Islet precursor cell (in vitro differentiated cells): ENCODE measurements at places on chromosomes 3 and 15.
A peak's percentile ranks its signal among the peaks of the same experiment; 100 is the strongest.

DNA sequence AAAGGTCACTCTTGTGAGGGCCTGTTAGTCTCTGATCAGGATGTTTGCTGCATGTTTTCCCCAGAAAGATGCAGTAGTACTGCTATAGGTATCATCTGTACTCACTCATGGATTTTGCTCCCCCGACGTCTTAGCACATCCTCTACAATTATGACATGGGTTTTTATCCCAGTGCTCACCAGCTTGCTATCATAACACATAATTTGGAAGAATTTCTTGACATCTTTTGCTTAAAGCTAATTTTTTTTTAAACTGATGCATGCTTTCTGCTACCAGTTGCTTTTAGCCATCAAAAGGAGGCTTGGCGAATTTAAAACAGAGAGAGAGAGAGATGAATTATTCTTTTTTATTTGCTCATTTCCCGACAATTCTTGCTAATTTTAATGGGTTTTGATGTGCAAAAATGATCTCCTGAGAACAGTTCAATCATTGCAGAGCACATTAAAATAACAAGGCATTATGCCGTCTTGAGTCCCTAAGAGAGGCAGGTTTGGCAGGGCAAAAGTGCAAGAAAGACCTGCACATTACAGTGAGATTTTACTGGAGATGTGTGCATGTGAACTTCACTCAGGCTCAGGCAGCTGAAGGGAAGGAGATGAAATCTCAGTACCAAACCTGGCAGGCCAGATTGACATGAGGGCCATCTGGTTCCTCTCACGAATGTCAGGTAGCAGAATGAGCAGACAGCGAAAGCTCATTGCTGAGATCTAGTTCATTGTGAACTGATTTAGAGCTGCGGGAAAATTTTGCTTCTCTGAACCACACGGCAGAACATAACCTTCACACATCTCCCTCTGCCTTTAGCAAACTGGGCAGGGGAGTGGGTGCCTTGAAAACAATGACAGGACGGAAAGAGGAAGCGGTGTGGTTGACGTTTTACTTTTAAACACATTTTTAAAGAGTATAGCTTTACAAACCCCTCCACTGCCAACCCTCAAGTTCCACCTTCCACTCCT is 25.9 kb upstream of the GOLGA8B start:
- peak; percentile 75 for DNase-seq

DNA sequence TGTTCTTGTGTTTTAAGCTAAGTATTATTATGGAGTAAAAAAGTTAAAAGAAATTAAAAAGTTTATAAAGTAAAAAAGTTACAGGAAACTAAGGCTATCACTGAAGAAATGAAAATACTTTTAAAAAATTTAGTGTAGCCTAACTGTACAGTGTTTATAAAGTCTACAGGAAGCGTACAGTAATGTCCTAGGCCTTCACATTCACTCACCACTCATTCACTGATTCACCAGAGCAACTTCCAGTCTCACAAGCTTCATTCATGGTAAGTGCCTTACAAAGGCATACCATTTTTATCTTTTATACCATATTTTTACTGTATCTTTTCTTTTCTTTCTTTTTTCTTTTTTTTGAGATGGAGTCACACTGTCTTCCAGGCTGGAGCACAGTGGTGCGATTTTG is 40.7 kb upstream of the SCN5A start:
- DNase-seq = no peak

DNA sequence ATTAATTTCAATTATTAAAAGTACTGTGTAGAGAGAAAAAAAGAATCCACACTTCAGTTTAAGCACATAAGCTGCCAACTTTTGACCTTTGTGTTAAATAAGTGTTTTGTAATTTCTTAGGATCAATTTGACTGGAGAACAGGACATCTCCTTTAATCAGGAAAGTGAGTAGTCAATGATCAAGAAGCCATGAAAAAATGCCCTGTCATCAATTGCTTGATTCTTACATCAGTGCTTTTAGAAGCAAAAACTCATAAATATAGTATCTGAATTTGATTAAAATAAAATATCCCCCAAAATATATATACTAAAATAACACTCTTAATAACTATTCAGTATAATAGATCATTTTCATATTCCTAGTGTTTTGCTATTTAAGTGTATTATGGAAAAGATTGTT is 409.0 kb downstream of the TAFA4 start:
- no peak for DNase-seq

- no peak for DNase-seq
These were observed 55.7 kb upstream of the CP start for GRCh38 chr3:149277331-149277813.

DNA sequence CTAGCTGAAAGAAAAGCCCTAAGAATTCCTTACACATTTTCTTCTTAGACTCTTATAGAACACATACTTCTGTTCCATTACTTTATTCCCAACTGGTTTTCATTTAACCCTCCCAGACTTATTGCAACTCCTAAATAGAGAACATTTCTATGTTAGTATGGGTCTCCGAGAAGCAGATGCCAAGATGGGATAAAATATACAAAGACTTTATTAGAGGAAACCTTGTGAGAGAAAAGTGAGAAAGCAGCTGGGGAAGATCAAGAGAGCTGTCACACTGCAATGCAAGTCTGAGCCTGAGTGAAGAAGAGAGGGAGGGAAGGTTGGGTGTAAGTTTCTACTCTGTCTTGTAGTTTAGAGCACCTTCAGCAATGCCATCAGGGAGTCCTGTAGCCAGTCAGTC is 979.3 kb downstream of the IGSF11 start:
- DNase-seq = no peak

GRCh38 chr3:81995329-81995728 is 233.9 kb upstream of the GBE1 start:
- no peak for DNase-seq

DNA sequence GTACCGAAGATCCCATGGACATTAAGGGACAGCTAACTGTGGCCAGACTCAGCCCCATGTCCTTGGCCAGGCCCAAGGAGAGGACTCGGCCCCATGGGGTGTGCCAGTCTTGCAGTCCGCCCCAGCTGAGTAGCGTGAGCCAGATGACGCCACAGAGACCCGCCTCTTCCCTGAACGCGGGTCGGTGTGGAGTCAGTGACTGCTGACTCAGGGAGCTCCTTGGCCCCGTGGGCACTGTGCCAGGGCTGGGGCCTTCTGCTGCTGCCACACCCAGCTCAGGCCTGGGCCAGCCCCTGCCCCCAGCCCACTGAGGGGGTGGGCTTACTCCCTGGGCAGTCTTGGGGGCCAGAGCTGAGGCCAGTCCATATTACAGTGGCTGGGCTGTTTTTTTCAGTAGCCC is 52.8 kb downstream of the PLXNA1 start:
- no peak for DNase-seq

DNA sequence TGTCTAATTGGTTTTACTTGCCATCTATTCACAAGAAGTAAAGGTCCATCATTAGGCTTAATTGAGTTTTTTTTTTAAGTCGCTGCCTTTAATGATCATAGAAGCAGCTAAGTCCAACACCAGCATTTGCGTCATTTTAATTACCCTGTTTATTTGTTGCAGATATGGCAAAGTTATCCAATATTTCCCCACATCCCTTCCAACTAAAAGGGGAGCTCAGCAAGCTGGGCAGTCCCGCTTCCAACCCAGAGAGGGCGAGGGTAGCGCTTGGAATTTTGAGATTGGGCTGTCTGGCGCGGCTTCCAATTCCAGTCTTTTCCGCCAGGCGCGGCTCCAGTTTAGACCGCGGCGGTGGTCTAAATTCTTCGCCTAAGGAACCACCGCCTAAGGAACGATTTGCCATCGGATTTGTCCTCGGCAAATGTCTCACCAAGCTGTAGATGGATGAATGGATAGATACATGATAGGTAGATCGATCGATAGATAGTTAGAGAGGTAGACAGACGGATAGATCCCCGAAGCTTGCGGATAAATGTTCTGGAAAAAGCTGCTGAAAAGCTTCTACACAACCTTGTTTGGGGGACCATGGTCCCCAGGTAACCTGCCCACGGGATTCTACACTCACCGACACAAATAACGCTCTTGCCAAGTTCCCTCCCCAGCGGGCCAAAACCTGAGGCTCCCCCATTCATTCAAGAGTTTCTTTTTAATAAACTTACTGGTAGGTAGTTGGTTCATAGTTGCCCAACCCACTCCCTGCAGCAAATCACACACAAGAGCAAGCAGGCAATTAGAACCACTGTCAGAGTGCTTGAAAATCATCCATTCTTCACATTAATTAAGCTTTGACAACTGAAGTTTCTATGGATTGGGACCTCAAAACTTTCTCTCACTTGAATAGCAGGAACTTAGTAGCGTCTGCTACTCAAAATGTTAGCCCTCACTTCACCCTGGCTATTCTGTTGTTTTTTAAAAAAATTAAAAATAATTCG is 49.1 kb downstream of the ZIC4 start:
- peak; percentile 76 for DNase-seq

DNA sequence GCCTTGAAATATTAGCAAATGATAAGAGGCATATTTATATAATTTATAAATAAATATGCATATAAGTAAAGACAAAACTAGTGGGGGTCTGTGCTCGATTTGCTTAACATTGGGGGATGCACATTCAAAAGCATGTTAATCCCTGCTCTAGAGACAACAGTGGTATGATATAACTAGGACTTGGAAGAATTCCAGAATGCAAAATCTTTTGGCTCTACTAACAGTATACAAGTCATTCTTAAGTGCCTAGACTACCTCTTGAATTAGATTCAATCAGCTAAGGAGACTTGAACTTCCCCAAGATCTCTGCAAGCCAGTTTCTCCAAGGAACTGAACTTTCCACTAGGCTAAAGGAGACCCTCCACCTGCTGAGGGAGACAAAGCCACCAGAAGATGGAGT is 282.7 kb upstream of the RORA start:
- DNase-seq = no peak

DNA sequence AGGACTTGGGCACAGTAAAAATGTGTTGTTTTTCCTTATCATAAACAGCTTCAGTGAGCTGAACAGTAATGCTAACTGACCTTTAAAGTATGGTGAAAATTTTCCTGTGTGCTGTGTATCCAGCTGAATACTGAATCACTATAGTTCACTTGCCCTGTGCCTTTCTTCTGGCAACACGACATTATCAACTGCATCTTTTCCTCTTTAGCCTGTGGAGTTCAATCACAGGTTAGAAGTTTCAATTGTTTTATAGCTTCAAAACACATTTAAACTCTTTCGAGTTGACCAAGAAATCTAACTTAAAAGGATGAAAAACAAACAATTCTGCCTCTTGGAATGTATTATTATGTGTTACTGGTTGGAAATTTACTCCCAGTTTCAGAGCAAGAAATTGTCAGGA is 1120.7 kb upstream of the ALCAM start:
- DNase-seq = no peak

- no peak for DNase-seq
These were observed 3.1 kb upstream of the CAMKV start for GRCh38 chr3:49872801-49873281.

DNA sequence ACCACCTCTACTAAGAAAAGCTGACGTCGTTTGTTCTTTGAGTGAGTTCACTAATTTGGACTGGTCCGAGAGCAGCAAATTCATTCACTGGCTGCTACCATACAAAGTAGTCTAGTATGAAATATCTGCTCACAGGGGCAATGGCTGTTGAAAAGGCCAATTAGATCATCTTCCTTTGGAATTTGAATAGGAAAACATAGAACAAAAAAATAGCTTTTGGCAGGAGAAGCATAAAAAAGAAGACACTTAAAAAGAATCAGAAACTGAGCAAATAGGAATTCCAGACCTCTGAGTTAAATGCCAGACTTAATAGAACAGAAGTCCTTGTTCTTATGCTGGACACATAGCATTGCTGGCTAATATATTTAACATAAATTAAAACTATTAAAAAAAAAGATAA is 159.3 kb downstream of the IL1RAP start:
- no peak for DNase-seq

- DNase-seq = peak; percentile 32
These were observed 28.3 kb upstream of the HHATL start for GRCh38 chr3:42730706-42731420.

DNA sequence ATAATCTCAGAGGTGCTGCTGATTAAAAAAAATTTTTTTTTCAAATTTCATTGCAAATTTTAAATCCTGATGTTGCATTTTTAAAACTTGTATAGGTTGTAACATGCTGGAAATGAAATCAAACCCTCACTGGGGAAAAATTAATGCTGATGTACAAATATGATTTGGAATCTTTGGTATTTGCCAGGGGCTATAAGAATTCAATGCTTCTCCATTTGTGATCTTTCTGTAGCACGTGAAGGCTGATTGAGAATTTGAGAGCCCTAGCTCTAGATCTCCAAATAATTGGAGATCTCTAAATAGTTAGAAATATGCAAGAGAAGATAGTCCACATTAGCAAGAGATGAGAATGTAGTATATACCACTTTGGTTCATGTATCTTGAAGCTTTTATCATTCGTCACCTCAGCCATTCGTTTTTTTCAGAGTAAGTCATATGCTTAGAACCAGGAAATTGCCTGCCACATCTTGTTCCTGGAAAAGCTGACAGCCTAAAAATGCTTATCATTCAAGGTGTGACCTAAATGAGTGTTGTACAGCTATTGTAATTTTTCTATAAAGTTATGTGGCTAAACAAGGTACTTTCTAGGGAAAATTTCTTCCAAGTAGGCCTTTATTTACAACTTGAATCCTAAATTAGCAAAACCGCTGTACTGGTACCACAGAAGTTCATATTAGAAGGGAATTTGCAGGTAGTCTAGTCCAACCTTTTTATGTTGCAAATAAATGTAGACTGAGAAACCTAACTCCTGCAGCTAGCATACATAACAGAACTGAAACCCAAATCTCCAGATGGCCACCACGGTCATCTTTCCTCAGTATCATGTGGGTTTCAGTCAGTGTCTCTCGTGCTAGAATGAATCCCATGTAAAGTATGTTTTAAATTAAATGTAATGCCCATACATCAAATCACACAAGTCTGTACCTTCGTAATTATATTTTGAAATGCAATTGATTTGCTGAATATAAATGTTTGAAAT is 48.5 kb downstream of the FNDC3B start:
- DNase-seq = no peak

- DNase-seq = no peak
These were observed 22.0 kb downstream of the RBP1 start for GRCh38 chr3:139517321-139518065.

- peak; percentile 45 for DNase-seq
These were observed 8.2 kb downstream of the KY start for GRCh38 chr3:134642445-134643149.

DNA sequence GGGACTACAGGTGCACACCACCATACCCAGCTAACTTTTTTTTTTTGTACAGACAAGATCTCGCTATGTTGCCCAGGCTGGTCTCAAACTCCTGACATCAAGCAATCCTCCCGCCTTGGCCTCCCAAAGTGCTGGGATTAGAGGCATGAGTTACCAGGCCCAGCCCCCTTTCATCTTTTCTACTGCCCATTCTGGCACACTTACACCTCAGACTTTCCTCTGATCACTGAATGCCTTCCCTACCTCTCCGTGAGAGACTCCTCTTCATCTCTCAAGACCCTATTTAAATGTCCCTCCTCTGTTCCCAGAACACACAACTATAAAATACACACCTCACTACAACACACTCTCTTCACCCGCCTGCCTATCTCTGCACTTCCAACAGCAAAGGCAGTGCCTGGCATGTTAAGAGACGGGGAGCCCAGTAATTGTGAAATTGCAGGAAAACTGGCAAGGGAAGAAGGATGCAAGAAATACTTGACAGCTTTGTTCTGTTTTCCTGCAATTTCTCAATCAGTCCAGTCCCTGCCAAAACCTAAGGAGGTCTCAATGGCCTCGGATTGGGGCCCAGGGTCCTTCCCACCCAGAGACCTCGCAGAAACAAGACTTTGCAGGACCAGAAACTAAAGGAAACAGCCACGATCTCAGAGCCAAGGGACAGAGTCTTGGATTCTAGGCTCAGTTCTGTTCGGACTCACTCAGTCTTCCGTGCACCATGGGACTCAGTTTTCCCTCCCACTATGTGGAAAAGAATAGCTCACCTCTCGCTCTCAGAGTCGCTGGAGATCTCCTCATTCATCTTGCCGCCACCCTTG is 849 bp downstream of the RRP9 start:
- no peak for DNase-seq

GRCh38 chr3:9810433-9810770 is 340 bp downstream of the TTLL3 start:
- no peak for DNase-seq
